ENCODE measurements at places on chromosomes 2 and 18.

GRCh38 chr18:49062832-49063226 lies 112.1 kb upstream of the SMAD7 start:
- no peak for DNase-seq

DNA sequence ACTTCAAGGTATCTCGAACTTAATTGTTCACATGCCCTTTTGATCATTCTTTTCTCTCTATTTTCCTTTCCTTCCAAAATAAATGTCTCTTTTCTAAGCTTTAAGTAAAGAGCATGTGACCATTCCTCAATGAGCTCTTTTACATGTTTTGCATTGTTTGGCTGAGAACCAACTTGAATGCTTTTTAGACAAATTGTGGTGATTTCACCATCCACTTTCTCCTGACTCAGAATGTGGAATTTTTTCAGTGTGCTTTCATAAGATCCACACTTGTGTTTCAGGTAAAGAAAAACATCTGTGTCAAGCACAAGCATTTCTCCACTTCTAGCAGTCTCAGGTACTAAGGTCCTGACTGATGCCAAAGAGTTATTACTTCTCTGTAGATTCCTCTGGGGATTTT lies 10.7 kb downstream of the RBM43 start:
- no peak for DNase-seq

DNA sequence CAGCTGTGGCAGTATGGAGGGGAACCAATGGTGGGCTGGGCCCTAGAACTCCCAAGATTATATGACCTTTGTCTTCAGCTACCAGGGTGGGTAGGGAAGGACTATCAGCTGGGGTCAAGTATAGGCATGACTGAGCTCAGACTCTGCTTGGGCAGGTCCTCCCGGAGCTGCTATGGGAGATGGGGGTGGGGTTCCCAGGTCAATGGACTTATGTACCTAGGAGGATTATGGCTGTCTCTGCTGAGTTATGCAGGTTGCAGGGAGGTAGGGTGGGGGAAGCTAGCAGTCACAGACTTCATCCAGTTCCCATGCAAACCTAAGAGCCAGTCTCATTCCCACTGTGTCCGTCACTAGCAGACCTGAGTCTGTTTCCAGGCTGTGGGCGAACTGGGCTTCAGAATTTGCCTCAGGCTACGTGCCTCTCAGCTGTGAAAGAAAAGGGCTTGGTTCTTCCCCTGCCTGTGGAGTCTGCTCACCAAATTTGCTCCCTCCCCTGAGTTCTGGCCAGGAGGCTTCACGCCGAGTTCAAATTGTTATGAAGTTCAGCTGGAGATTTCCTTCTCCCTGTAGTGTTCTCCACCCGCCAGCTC lies 985.8 kb upstream of the NRXN1 start:
- no peak for DNase-seq

DNA sequence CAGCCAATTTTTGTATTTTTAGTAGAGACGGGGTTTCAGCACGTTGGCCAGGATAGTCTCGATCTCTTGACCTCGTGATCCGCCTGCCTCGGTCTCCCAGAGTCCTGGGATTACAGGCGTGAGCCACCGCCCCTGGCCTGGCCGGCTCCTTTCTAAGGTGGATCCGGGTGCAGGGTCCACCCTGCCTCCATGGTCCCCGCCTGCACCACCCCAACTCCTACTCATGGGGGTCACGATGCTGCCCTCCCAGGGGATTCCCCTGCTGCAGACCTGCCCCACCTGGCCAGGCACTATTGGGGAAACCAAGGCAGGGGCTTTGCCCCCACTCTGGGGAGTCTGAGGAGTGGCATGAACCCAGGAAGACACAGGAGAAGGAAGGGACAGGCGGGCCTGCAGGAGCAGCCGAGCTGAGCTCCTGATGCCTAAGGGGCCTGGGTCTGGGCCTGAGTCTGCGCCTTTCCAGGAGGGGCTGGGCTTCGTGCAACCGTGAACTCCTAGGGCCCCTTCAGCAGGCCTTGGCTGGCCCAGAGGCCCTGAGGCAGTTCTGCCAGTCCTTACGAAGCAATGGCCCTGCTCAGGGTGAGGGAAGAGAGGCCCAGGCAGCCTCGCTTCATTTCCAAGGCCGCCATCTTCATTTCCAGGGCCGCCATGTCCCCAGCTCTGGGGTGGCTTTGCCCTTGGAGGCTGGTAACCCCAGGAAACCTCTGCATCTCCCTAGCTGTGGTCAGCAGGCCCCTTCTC lies 67.2 kb upstream of the SMAD7 start:
- no peak for DNase-seq

GRCh38 chr18:10495936-10496335 lies 29.9 kb upstream of the NAPG start:
- no peak for DNase-seq

DNA sequence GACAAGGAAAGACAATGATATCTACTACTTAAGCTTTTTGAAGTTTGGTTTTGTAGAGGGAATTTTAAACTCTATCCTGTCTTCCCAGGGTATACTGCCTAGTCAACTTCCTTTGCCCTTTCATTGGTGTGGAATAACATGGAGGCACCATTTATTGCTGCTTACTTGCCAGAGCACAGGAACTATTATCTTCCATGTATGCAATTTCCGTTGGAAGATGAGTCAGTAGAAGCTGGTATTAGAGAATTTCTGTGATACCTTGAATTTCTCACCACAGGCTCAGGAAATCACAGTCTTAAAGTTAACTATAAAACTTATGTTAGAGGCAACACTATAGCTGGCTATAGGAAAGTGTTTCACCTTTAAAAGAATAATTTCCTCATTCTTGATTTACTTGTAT lies 40.9 kb upstream of the RGPD4 start:
- no peak for DNase-seq

DNA sequence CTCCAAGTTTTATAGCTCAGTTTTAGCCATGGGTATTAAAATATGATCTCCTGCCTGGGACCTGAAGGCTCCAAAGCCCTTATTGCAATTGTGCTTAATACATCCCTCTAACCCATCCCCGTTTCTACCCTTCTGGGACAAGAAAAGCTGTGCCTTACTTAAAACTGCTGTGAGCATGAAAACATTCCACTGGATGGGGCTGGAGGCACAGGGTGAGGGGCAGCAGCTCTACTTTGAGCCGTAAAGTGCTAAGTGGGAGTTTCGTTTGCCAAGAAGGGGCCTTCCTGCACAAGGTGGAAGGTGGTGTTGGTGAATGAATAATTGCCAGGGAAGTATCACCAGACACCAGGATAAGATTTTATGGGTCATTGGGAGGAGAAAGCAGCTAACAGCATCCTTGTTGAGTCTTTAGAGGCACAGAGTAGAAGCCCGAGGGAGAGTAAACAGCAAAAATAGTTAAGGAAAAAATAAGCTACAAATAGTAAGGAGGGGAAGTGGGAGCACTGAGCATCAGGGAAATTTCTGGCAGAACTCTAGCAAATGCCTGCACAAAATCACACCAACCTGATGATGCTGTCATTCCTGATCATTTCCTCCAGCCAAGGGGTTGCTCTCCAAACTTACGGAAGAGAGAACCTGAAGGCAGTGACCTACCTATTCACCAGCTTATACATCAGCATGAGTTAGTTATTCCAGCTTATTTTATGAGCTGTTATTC lies 218.4 kb downstream of the MREG start:
- no peak for DNase-seq

- no peak for DNase-seq
These were observed 5.3 kb downstream of the NEU4 start for GRCh38 chr2:241814393-241814642.

GRCh38 chr2:114814355-114814754 lies 371.9 kb downstream of the DPP10 start:
- DNase-seq, result no peak

GRCh38 chr2:207734264-207734635 lies 22.8 kb downstream of the CCNYL1 start:
- DNase-seq, result no peak

GRCh38 chr2:14516844-14517243 lies 115.7 kb upstream of the LRATD1 start:
- no peak for DNase-seq

DNA sequence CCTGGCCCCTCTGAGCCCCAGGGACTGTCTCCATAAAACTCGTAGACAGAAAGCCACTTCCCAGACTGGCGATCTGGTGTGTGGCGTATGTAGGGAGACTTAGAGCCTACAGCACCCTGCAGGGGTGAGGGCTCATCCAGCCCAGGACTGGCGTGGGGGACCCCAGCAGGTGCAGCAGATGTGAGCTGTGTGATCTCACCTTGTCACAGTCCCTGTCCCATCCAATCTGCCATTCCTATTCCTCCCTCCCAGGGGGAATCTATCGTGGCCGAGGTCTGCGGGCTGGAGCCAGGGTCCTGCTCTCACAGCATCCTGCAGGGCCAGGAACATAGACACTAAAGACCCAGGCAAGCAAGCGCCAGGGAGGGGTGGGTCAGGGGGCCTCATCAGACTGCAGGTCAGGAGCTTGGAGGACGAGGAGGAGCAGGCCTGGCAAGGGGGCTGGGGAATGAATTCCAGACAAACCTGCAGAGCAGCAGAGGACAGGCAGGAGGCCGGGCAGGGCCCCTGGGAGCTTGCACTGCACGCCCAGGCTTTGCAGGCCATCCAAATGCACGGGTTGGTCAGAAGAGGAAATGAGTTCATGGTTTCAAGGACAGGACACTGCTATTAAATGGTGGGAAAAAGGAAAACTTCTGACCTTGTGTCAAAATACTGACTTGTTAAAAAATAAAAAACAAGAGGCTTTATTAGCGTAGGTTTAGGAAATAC lies 32.5 kb downstream of the HS6ST1 start:
- no peak for DNase-seq

- no peak for DNase-seq
These were observed 52.3 kb upstream of the ITGB6 start for GRCh38 chr2:160252278-160252887.

DNA sequence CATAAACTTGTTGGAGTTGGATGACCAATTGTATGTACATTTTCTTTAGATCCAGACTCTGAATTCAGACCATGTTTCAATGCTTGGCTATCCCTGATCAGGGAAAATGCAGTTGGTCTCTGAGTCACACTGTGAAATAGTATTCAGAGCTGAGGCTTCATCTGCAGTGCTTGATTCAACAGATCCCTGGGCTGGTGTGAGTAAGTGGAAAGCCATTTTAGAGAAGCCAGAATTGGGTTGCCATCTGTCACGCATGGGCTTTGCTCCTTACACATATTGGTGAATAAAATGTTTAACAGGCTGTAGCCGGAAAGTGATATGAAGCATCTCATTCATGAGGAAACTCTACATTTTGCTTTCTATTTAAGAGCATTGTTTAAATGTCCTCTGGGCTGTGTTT lies 50.0 kb upstream of the ACYP2 start:
- DNase-seq, result no peak

GRCh38 chr18:42730272-42730671 lies 385.2 kb downstream of the RIT2 start:
- DNase-seq, result no peak

- no peak for DNase-seq
These were observed 315.5 kb downstream of the CELF4 start for GRCh38 chr18:37249895-37250618.

DNA sequence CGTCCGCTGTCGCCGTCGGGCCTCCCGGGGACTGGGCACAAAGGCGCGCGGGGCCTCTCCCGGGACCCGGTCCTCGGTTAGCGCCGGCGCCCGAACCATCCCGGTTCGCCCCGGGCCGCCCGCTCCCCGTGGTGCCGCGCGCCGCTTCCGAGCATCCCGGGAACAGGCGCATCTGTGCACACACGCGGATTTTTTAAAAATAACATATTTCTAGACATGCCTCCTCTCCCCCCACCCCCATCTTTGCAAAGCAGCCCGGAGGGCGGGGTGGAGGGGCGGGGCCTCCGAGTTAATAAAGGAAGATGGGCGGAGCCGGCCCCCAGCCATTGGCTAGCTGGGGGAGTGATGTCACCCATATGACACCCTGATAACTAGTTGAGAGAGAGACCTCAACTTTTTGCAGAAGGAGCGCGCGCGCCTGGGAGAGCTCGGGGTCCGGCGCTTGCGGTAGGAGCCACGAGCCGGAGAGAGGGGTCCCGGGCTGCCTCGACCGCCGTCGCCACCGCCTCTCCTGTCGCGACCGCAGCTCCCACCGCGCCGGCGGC lies at the start of gene SOX11:
Gene SOX11, plus strand, starts transcription at position 400 of the 545 bp plus-strand sequence. CDS start 338 bp downstream, outside the sequence.
- DNase-seq, result peak; percentile 98

DNA sequence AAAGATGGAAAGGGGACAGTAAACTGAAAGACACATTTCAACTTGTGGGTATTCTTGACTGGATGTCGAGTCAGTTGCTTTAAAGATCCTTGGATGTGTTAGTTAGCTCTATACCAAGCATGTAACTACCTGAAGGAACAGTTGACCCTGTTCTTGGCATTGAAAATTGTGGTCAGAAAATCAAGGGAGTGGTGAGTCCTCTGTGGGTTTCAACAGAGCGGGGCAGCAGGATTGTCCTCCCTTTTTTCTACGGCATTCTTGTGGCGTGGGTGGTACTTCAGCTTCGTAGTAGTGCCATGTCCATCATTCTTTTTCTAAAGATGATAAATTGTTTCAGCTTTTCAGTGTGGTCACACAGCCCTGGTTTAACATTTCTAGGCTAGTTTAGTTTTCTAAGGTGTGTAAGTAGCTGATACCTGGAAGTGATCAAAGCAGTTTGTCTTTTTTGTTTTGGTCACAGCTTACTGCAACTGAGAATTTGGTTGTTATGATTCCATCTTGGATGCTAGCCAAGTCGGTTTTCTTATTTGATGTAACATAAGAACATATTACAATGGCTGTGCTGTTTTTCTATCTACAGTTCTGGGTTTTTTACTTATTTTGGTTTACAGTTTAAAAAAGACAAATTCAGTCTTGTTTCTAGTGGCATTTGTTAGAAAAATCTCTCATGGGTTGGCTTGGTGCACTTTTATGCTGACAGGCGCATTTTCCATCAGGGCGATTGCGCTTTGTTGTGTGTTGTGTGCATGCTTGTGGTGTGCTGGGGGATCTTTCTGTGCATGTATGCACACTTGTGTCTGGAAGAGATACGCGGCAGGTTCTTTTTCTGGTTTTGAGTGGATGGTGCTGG lies 84.7 kb downstream of the ZNF407 start:
- DNase-seq, result peak; percentile 48

DNA sequence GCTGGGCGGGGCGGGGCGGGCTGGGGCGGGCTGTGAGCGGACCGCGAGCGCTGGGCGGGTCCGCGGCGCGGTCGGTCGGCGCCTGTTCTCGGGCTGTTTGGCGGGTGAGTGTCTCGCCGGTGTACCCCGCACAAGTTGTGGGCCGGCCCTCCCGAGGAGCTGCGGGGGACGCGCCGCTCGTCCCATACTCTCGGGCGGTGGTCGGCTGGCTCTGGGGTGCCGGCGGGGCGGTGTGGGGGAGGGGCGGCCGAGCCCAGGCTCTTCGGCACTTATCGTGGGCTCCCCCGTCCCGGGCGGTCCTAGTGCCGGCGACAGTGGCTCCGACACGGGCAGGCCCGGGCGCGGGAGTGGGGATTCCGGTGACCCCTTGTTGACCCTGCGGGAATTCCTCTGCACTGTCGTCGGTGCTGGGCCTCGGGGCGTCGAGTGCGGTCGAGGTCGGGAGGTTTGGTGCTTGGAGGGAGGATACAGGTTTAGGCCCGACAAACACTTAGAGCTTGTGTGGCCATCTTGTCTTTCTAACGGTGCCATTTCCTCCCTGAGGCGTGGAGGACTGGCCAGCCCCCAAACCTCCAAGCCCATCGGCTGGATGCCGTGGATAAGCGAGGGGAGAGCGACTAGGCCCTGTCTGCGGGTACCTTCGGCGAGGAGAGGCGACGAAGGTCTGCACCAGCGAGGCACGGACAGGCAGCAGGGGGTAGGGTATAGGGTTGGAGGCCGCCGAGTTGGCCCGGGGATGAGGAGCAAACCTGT lies at the start of gene SEPTIN2:
Gene SEPTIN2, plus strand, starts transcription at position 47 of the 753 bp plus-strand sequence. CDS start 8,308 bp downstream, outside the sequence.
- no peak for DNase-seq

- no peak for DNase-seq
These were observed 21.5 kb downstream of the NFE2L2 start for GRCh38 chr2:177243073-177243472.

- DNase-seq, result no peak
These were observed 552.4 kb upstream of the CDH2 start for GRCh38 chr18:28729321-28729720.
